CD8-positive, alpha-beta T cell (primary cell): ENCODE measurements at places on chromosomes 3 and 15.
A peak's percentile ranks its signal among the peaks of the same experiment; 100 is the strongest.

GRCh38 chr3:100875239-100875638 is 118.0 kb downstream of the ABI3BP start:
- DNase-seq: no peak

- DNase-seq: no peak
Observed at GRCh38 chr3:55585856-55586255, 98.8 kb upstream of the WNT5A start.

GRCh38 chr3:53739966-53740365 is 106.3 kb downstream of the CHDH start:
- DNase-seq: no peak

- no peak for DNase-seq
Observed at GRCh38 chr3:177827511-177828207, 630.4 kb upstream of the TBL1XR1 start.

DNA sequence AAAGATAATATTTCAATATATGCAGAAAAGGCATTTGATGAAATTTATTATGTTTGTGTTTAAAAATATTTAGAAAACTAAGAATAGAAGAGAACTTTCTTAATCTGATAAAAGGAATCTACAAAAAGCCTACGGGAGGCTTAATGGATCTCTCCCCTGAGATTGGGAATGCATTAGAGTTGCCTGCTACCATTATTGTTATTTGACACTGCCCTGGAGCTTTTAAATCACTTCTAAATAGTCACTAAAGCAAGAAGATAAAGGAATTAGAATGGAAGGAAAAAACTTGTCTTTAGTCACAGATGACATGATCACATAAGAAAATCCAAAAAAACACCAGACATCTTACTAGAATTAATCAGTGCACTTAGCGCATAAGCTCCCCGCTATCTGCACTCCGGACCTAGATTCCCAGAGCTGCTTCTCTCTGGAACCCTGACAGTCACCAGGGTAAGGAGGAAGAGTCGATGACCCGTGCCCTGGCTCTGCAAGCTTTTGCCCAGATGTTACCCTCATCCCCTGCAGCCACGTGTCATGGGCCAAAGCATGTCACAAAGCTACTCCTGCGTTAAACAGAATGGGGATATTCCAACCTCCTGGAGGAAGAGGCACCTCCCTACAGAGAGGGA is 97.1 kb downstream of the MINAR1 start:
- no peak for DNase-seq

DNA sequence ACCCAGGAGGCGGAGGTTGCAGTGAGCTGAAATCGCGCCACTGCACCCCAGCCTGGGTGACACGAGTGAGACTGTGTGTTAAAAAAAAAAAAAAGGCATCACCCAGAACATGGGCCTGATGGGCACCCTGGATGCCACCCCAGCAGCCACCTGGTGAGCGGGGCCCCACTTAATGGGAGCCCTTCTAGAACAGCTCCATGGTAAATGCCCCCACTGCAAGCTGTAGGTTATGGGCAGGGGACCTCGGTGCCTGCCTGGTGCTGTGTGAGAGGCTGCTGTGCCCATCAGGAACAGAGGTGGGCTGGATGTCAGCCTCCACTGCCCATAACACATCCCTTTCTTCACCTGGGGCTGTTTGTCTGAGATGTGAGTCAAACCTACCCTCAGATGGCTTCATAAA is 156.2 kb upstream of the MEF2A start:
- no peak for DNase-seq

GRCh38 chr3:111594205-111594604 is 941 bp downstream of the ZBED2 start:
- no peak for DNase-seq

DNA sequence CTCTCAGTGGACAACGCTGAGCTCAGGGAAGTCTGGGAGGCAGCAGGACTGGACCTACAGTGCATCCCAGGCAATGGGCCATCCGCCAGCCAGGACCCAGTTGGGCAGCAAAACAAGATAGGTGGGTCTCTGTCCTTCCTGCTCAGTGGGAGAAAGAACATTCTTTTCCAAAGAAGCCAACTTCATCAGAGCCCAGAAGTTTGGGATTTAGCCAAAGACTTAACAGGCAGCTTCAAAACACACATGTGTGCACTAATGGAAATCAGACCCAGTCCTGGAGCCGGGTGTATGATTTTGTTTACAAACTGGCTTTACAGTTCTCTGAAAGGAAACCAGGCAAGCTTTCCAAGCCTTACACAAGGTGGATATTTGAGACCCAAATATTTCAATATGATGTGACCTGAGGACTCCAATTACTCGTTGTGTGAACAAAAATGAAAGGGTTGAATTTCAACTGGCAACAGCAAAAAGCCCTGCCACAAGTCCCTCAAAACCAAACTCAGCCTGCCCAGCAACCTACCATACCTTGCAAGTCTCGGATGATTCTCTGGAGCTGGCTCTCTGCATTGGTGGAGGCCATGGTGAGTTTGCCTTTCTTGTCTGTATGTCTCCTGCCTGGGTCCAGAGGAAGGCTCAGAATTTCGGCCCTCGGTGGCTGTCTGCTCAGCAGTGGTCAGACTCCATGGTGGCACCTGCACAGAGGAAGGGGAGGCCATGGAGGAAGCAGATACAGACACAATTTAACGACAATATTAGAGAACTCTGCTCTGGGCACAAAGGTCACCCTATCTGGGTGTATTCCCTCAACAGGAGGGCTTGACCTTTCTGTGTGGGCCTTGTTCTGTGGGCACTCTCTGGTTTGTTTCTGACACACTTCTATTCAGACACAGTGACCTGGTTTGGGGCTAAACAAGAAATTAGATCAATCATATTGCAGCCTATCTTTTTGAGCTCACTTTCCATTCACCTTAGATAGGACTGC is 11.0 kb downstream of the FYCO1 start:
- DNase-seq: no peak

- no peak for DNase-seq
Observed at GRCh38 chr3:39254806-39255449, 24.9 kb downstream of the CX3CR1 start.

DNA sequence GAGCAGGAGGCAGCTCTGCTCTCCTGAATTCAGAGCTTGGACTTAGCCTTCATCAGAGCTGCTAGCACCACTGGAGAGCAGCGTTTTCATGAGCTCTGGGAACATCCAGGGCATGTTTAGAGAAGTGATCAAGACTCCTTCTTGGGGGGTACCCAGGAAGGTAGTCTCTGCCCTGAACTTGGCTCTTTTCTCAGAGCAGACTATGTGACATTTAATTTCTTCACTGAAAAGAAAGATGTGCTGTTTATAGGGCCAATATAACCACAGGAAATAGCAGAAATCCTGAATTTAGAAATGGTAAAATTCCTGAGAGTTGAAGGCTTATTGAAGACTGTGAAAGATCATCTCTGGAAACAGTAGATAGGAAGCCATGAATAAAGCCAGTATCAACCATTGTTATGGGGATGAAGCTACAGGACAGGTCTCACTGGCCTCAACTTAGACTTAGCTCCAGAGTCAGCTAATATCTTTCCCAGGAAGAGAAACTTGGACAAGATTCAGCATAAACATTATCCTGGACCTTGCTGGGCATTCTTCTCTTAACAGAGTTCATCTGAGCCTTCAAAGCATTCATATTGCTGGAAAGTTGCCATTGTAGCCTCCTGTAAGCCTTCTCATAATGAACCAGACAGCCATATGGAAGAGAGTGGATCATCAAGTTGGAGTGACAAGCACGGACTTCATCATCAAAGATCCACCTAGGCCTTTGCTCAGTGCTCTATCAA is 386.6 kb upstream of the THBS1 start:
- DNase-seq: no peak

DNA sequence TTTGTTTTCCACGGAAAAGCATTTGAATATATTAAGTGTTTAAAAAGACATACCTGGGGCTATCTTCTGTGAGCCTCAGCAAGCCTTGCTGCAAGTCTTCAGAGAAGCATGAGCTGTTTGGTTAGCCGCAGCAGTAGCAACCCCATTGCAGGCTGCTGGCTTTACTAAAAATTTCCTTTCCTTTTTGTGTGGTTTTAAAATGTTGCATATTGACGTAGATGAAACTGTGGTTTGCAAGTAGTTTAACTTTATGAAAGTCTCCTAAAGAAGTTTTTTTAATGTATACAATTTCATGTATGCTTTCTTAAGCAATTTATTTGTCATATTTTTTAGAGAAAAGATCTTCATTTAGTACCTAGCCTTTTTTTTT is at the start of gene GPR171:
GPR171 (minus strand) TSS at position 166 of the 370 bp plus-strand sequence. CDS start 3,830 bp downstream, outside the sequence.
- DNase-seq: peak; percentile 47

DNA sequence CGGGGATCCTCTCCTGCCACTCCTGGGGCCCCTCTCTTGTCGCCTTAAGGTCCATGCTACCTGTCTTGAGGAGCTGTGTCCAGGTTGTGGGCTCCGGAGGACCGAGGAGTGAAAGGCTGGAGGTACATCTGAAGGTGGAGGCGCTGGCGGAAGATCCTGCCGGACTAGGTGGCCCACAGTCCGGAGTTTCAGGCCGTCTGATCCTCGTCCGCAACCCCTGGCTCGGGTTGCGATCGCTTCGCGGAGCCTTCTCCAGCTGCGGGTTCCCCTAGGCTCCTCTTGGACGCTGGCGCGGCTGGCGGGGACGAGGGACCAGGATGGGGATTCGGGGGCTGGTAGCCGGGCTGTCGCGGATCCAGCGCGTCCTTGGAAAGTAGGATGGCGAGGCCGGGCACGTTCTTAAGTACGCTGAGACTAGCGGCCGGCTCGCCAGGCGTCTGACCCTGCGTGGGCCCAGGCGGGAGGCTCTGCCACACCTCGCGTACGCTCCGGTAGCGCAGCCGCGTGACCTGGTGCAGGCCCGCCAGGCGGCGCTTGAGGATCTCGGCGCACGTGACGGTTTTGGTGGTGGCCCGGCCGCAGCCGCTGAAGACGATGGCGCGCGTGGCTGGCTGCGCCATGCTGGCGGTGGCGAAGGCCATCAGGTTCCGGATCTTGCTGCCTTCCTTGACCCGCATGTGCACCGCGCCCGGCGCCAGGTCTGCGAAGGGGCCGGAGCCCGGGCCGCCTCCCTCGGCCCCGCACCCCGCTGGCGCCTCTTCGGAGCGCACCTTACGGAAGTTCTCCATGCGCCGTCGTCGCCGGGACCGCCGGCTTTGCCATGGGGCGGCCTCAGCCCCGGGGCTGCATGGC is 550 bp downstream of the RPP25 start:
- peak; percentile 26 for DNase-seq

- DNase-seq: peak; percentile 47
Observed at GRCh38 chr15:68210821-68211655, 5.9 kb upstream of the CALML4 start.

GRCh38 chr3:191151653-191152052 is 47.4 kb upstream of the OSTN start:
- no peak for DNase-seq

DNA sequence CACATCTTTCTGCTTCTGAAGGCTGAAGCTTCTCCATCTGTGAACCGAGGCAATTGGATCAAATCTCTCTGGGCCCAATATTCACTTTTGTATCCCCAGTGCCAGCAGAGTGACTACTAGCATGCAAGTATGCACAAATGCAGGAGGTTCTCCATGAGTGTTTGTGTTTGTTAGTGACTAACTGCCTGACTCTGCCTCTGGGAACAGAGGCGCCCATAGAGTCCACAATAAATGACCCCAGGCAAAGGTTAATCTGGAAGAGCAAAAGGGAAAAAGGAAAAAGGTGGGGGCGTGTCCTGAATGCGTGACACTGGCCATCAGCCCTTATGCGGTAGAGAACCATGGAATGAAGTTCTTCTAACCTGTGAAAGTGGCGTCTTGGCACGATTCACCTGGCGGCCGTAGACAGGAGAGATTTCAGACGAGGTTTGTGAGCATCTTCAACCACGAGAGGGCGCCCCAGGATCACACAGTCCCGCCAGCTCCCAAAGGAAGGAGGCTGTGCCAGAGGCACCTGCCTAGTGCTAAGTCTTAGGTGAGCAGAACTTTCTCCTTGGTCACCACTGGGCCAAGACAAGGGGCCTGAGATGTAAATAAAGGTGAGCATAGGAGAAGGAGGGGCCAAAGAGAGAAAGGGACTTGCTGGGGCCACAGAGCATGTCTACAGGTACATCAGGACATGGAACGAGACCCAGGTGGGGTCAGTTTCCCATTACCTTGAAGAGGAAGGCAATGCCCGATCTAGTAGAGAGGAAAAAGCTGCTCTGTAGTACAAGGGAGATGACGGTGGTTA is 44.2 kb downstream of the RBPMS2 start:
- peak; percentile 87 for DNase-seq

- DNase-seq: no peak
Observed at GRCh38 chr15:34650177-34650576, 66.7 kb upstream of the GOLGA8B start.

DNA sequence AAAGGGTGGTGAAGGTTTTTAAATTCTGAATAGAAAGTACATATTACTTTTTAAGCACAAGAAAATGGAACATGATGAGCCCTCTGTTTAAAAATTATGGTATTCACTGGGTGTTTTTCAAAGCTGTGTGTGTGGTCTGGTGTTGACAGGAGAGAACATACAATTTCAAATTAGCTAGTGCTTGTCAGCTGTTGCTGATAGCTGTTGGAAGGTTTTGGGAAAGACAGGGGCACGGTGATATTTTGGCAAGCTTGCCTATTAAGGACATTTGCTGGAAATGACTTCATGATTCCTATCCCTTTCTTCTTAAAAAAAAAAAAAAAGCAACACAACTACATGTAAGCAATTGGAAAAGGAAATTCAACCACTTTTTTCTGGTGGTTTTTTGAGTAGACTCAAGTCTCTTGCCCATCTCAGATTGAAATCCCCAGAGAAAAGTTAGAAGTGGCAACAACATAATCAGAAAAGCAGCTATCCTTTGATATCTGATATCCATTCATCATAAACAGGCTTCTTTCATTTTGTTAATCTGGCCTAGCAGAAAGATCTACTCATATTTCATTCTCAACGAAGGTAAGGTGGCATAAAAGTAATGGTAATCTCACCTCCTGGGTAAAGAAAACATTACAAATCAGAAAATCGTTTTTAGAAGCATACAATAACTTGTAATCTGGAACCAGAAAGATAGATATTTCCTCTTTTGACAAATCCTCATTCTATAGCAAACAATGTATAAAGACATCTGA is 130.0 kb downstream of the RBMS3 start:
- DNase-seq: no peak

- no peak for DNase-seq
Observed at GRCh38 chr3:132284781-132285619, 32.2 kb upstream of the ACP3 start.

GRCh38 chr3:166462891-166463470 is 625.8 kb upstream of the BCHE start:
- DNase-seq: no peak

GRCh38 chr15:34038871-34039789 is at the start of gene AVEN:
Gene AVEN (minus strand): TSS chr15:34039204. CDS start chr15:34039046, 158 bp downstream.
- DNase-seq: peak; percentile 78

DNA sequence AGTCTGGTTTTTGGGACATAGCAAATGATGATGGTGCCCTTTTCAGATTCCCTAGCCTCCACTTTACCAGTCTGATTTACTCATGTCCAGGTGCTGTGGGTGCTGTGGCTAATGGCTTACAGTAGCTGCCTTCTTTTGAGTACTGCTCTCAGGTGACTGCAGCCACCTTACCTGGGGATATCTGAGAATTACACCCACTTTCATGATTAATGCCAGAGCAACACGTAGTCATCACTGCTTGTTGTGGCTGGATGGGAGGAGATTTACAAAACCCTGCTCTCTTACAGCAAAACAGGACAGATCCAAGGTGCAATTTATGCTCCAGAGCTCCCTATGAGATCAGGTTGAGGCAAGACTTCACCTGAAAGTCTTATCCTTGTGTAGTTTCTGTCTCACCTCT is 150.6 kb downstream of the PDCD6IP start:
- DNase-seq: no peak

- no peak for DNase-seq
Observed at GRCh38 chr3:161263057-161263456, 41.9 kb downstream of the NMD3 start.

GRCh38 chr15:31396881-31397560 is 70.4 kb downstream of the KLF13 start:
- no peak for DNase-seq

- no peak for DNase-seq
Observed at GRCh38 chr3:17670749-17671148, 71.7 kb downstream of the TBC1D5 start.
